ENCODE measurements at places on chromosomes 4 and X.

GRCh38 chrX:3320471-3321046 lies 25.9 kb downstream of the MXRA5 start:
- no peak for DNase-seq

DNA sequence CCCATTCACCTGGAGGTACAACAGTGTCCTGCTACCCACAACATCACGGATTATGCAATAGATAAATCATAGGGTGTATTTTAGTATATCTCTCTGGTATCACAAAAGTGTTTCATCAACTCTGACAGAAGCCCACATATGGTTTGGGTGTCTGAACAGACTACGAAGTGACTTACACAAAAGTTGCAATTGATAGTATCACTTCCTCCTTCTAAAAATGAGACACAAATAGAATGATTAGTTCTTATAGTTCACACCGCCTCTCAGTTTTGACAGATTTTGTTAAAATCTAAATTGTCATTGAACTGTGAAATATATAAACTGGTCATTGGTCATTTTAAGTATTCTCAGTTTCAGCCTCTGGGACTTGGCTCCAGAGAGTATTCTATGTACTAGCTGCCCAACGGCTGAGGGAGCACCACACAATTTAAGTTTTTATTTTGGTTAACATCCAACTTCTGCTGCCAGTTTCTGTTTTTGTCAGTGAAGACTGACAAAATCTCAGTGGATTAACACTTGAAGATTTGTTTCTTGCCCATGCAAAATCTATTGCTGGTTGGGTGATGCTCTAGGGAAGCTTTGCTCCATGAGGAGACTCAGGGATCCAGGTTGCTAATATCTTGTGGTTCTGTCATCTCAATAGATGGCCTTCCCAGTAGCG lies 113.8 kb upstream of the PUDP start:
- no peak for DNase-seq

GRCh38 chr4:56686537-56687231 lies 5.6 kb upstream of the HOPX start:
- DNase-seq = no peak

DNA sequence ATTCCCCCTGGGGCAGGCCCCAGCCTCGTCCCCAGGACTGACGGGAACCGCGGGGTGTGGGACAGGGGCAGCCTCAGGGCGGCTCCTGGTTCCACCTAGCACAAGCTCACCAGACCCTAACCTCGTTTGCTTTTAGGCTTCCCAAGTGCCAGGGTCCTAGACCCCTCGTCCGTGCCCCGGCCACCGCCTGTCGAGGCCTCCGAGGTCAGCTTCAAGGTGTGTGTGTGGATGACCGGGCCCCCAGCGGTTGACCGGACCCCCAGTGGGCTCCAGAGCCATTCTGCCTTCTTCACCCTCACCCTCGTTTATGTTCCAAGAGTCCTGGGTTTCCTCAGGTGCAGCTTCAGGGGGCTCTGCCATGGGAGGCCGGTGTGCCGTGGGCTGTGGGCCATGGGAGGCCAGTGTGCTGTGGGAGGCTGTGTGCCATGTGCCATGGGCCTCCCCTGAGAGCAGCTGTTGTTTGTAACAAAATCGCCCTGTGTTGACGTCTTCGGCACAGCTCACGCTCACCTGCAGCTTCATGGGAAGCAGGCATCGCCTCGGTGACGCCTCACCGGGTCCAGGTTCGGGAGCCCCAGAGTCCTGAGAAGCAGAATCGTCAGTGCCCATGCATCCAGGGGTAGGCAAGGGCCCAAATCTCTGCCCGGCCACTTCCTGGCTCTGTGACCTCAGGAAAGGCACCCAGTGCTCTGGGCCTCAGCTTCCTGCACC lies 43.0 kb upstream of the HMX1 start:
- DNase-seq = no peak

DNA sequence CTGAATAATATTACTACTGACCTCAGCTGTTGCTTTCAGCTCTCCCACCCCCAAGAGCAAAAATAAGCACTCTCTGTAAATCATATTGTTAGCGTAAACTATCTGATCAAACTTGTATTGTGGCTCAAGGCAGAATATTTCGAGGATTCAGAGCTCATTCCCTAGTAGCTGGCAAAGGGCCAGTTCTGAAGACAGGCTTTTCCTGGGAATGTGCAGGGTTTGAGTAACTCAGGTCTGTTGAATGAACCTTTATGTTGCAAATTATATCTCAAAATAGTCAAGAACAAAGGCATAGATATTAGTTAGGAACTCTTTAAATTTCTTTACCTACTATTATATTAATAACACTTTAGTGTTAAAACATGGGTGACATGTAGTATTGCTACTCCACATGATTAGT lies 454.9 kb downstream of the CCSER1 start:
- no peak for DNase-seq

GRCh38 chr4:120132935-120133334 lies 66.3 kb upstream of the MAD2L1 start:
- no peak for DNase-seq

DNA sequence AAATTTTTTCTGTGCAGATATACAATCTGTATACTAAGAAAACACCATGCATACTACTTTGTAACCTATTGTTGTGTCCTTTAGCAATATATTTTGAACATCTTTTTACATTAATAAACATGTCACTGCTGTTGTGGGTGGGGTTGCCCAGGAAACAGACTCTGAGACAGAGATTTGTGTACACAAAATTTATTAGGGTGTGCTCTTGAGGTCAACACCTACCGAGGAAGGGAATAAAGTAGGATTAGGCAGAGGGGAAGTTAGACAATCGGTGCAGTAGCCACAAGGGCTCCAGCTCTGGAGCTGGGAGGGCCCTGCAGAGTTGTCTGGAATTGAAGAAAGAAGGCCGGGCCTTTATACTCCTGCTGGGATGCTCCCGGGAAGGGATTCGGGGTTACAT lies 56.4 kb downstream of the CXorf58 start:
- DNase-seq = no peak

DNA sequence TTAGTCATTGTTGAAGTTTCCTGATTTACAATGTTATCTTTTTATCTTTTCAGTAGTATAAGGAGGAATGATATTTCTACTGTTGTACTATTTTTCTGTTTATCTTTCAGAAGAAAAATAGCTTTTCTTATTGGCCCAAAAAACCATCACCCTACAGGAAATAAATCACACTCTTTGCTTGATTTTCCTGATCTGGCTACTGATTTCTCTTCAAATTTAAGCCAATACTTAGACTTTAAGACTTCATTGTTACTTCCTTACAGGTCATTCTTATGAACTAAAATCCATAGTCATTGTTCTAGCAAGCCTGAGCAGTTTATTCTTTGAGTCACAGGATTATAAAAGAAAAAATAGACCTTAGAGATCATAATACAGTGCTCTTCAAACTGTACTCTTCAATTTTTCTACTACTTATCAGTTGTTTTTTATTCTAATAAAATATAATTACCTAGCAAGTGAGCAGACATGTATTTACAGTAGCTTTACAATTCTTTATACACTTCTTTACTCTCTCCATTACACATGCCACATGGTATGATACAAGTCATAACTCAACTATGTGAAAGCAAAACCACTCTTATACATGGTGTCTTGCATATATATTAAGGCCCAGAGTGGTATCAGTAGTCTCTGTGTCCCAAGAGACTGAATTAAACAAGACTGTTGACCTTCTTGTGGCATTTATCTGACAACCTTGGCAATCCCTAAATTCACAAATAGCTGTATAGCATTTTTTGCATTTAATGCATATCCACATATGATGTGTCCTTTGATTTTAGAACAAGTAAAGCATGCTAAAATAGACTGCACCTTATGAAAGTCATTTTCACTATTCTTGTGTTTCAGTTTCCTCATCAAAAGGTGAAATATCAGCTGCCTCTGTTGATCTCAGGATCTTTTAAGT lies 47.9 kb downstream of the TET2 start:
- no peak for DNase-seq

DNA sequence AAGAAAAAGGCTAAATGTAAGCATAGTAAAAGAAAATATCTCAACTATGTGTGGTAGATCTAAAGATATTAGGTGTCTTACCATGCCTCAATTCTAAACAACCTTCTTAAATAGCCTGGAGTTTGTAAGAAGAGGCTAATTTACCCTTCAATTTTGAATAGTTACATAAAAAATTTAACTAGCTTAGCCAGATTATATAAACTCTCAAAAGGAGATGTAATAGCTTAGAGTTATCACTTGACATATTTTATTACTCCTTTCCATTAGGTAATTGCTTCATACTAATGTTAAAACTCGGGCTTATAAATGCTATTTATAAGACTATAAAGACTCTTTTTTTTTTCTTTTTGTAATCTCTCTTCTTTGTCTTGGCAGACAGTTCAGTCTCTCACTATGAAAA lies 297.5 kb upstream of the PABPC4L start:
- DNase-seq = no peak

DNA sequence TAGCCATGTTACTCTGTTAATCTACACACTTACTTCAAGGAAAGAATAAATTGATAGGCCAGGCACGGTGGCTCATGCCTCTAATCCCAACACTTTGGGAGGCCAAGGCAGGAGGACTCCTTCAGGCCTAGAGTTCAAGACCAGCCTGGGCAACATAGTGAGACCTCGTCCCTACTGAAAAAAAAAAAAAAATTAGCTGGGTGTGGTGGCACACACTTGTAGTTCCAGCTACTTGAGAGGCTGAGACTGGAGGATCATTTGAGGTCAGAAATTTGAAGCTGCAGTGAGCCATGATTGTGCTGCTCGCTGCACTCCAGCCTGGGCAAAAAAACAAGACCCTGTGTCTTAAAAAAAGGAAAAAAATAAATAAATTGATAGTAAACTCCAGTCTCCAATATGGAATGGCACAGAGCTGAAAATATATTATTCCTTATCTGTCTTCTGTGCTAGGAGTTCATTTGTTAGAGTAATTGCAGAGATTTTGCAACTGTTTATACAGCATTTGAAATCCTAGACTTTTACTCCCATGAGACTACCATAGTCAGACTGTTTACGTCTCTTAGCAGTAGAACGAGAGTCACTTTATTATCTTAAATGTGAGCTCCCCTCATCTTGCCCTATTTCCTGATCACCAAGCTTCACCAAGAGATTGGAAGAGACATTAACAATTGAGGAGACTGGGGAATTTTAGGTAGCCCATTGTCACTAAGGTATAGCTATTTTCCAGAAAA lies 18.8 kb upstream of the TMEM131L start:
- peak; percentile 29 for DNase-seq

- DNase-seq = no peak
Measured at GRCh38 chr4:38284294-38285030, 324.3 kb downstream of the PTTG2 start.

DNA sequence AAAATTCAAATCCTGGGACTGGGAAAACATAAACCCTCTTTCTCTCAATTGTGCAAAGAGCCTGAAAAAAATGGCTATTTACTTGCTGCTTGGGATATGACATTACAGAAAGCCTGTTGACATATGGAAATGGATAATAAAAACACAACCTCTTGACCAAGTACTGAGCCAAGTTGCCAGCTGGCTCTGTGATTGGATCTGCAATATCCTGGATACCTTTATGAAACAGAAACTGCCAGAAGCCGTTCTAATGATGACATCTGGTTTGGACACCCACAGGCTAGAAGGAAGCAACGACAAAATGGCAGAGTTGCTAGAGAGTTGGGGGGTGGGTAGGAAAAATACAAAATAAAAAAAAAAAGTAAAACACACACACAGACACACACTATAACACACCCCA lies 481.4 kb downstream of the FAT4 start:
- DNase-seq = no peak

DNA sequence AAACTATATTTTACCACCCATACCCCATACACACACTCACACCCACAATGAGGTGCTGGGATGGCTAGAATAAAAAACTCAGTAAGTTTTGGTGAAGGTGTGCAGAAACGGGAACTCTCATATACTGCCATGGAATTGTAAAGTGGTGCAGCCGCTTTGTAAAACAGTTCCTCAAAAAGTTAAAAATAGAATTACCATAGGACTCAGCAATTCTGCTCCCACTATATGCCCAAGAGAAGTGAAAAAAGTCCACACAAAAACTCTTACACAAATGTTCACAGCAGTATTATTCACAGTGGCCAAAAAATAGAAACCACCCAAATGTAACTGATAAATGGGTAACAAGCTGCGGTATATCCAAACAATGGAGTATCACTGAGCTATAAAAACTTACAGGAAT lies 6.5 kb downstream of the CENPU start:
- DNase-seq = no peak

- no peak for DNase-seq
Measured at GRCh38 chrX:153392642-153393321, 8.4 kb downstream of the PNMA6E start.

- no peak for DNase-seq
Measured at GRCh38 chrX:110414273-110414672, 55.6 kb downstream of the RTL9 start.

DNA sequence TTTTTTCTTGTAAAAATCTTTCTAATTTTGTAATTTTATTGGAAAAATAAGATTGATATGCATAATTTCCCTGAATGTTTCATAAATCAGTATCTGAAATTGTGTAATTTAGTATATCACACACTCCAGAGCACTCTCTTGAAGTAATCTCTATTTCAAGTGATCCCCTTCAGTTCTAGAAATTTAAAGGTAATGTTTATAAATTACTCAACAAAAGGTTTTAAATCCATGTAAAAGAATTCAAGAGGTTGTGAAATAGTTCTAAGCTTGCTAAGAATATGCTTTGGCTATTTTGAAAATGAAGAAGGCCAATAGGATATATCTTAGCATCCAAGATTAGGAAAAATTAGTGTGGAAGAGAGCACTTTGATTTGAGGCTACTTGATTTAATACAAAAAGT lies 28.2 kb downstream of the SMARCAD1 start:
- no peak for DNase-seq

DNA sequence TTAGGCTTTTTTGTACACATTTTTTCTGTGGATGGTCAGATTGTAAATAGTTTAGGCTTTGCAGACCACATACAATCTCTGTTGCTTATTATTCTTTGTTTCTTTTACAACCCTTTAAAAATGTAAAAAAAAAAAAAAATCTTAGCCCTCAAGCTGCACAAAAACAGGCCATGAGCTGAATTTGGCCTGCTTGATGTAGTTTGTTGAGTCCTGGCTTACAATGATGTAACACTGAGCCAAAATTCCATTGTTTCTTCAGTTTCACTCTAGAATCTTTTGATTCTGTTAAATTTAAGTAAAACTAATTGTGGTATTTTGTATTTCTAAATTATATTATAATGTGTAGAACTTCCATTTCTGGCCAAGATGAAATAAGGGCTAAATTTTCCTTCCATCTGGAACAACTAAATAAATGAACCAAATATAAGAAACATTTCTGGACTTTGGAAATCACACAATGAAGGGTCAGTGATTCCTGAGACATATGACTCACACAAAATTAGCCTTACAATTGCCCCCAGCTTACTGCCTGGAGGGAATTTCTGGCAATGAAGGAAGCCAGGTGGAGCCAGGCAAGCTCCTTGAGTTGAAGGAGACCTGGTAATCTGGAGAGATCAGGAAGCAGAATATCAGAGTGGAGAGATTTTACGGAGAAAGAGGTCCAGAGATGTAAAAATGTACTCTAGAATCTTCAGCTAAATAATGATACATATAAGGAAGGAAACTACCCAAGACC lies 29.8 kb downstream of the IQCM start:
- DNase-seq = no peak

- DNase-seq = no peak
Measured at GRCh38 chr4:138948918-138949317, 66.7 kb upstream of the NOCT start.
